Stimulated activated CD4-positive, alpha-beta T cell treated with anti-CD3 and anti-CD28 coated beads, TNF-alpha, amount 100 ng/mL, for 24 hours (primary cell): ENCODE measurements at places on chromosomes 6 and 20.

GRCh38 chr6:29553268-29554057 lies 6.1 kb downstream of the UBD start:
- peak; percentile 32 for DNase-seq

DNA sequence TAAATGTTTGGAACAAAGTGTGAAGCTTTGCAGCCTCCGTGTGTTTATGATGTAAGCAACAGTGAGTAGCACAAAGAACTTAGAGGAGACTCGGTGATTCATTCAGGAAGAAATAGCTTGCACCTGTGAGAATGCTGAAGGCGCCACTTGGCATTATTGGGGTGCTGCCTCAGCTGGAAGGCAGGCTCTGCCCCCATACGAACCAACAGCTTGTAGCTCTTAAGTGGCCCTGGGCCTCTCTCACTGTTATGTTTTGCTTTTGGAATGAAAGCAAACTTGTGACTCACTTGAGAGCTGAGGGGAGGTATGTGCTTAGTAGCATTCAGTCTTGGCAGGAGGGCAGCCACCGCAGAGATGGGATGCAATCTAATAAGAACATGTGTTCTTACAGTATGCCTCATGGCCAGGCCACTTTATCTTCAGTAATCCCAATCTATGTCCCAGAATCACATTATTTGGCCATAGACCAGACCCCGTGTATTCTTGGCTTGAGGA lies 310.7 kb downstream of the EYA4 start:
- DNase-seq: no peak

- peak; percentile 37 for DNase-seq
These were observed 39.4 kb downstream of the KIAA1755 start for GRCh38 chr20:38221119-38221589.

- no peak for DNase-seq
These were observed 631 bp upstream of the PABPC1L start for GRCh38 chr20:44908987-44909871.

DNA sequence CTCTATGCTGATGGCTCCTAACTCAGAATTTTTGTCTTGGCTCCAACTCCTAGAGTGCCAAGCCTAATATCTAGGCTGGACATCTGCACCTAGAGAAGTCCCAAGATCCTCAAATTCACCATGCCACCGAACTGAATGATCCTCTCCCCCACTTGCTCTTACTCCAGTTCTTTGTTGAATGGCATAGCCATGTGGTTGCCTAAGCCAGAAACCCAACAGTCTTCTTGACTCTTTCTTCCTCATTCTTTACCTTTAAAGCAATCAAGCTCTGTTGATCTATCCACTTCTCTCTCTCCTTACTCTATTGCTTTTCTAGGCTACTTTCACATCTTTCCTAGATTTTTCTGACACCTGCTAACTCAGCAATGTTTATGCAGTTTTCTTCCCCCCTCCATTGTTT lies 126.5 kb upstream of the FOXO3 start:
- DNase-seq: no peak

DNA sequence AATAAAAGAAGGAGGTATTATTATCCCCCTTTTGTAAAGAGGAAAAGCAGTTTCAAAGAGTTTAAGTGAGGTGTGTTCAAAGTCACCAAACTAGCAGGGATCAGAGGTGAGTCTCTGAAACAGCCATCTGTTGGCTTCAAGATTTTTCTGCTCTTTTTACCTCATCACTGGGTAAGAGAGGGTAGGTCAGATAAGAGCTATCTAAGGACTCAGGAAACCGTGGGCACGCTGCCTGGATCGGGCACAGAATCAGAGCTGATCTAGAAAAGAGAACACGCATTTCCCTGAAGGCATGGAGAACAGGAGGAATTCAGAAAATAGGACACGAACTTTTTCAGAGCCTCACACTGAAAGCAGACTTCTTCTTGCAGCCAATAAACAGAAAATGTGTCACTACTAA lies 65.8 kb upstream of the LY86 start:
- no peak for DNase-seq
